ENCODE measurements at places on chromosomes 16 and 17. TPM values are rescaled to one million over a fixed set of nuclear protein-coding genes. Genes with fewer than 3 reads are reported as not detected.
A peak's percentile ranks its signal among the peaks of the same experiment; 100 is the strongest.

The CLEC18B gene
- total RNA-seq, result 1.9 TPM

The ABCA8 gene
- total RNA-seq, result not detected

The VMO1 gene
- not detected for total RNA-seq

The RNF166 gene
- 234 TPM for total RNA-seq

The KRT25 gene
- not detected for total RNA-seq

The HSPB9 gene
- total RNA-seq, result not detected

The SOX9 gene
- total RNA-seq, result not detected

DNA sequence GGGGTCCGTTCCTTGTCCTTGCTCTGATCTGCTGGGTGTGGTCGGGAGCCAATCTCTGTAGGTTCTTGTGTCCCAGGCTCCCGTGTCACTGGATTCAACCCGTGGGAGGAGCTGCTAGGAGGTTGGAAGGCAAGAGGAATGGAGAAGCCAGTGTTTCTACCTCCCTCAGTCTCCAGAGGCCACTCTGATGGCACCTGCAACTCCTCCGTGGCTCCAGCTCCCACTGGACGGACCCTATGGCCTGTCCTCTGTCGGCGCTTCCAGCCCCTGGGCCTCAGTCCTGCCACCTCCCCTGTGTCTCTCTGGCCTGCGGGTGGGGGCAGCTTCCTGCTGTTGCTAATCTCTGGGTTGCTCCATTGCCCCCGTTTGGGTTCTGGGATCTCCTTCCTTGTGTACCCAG is 71.1 kb downstream of the CMIP start:
- H3K36me3 ChIP-seq, result peaks cover 6% of the 10 kb centered on the region
- H3K27ac ChIP-seq, result no peak overlapping the region
- no peak for DNase-seq
- H3K4me3 ChIP-seq, result no peak overlapping the region
- no peaks in the 10 kb centered on the region for H3K27me3 ChIP-seq

DNA sequence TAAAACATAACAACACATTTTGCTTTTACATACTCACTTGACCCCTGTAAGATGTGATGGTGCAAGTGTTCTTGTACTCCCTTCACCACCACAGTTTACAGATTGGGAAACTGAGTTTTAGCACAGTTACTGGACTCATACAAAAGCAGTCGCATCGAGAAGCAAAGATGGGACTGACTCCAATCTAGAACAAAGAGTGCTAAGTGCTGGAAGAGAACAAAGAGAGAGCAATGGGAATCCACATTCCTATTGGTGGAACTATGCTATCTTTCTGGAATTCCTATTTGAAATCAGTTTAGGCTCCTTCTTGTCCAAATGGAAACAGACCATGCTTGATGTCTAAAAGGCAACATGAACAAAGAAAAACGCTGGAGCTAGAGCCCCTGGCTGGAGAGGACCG is 9.1 kb downstream of the TOM1L2 start:
- no peaks in the 10 kb centered on the region for H3K27me3 ChIP-seq
- H3K4me1 ChIP-seq, result peaks cover 77% of the 10 kb centered on the region
- no peak overlapping the region for H3K27ac ChIP-seq
- DNase-seq, result no peak
- peaks cover 17% of the 10 kb centered on the region for H3K36me3 ChIP-seq
- no peak overlapping the region for H3K4me3 ChIP-seq

DNA sequence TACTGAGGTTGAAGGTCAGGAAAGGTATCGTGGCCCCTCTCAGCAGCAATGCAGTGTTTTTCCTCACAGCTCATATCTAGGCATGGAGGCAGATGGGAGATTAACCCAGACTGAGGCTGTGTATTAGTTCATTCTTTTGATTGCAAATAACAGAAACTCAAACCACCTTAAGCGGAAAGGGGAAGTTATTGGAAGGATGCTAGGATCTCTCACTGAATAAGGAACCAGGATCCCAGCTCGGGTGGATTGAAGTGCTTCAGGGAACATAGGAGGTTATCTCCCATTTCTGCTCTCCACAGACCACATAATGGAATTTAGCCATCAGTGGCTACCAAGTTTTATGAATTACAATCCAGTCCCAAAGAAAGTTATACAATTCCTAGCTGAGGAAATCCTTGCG is 8.2 kb downstream of the ZNF689 start:
- DNase-seq, result no peak
- no peak overlapping the region for H3K4me3 ChIP-seq
- no peaks in the 10 kb centered on the region for H3K27me3 ChIP-seq
- peaks cover 13% of the 10 kb centered on the region for H3K4me1 ChIP-seq
- no peak overlapping the region for H3K27ac ChIP-seq

GRCh38 chr17:62675701-62676100 is 48.2 kb downstream of the MRC2 start:
- H3K27ac ChIP-seq, result no peak overlapping the region
- H3K36me3 ChIP-seq, result no peaks in the 10 kb centered on the region

DNA sequence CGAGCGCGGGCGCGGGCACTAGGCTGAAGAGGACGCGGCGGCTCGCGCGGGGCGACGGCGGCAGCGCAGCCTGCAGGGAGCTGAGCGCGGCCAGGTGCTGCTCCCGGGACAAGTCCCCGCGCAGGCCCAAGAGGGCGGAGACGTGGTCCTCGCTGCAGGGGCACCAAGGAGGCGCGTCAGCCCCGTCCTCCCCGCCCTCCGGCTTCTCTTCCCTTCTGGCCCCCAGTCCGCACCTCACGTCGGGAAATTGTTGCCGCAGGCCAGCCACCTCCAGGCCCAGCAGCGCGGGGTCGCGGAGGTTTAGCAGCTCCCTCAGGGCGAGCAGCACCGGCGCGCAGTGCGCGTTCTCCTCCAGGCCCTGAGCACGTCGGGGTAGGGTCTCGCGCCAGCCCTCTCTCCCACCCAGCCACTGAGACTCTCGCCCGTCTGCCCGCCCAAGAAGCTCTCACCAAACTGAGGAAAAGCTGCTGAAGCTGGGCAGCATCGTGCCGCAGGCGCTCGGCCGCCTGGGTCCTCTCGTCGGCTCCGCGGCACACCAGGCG is 761 bp upstream of the MATCAP1 start:
- DNase-seq, result no peak
- H3K36me3 ChIP-seq, result no peaks in the 10 kb centered on the region
- H3K27me3 ChIP-seq, result peaks cover 7% of the 10 kb centered on the region
- no peak overlapping the region for H3K27ac ChIP-seq
- H3K4me1 ChIP-seq, result peaks cover 19% of the 10 kb centered on the region
- H3K4me3 ChIP-seq, result peak overlapping the region; percentile 79

GRCh38 chr16:88743693-88744576 is 37.6 kb downstream of the CTU2 start:
- peaks cover 9% of the 10 kb centered on the region for H3K36me3 ChIP-seq
- no peaks in the 10 kb centered on the region for H3K27me3 ChIP-seq
- no peak overlapping the region for H3K4me3 ChIP-seq

DNA sequence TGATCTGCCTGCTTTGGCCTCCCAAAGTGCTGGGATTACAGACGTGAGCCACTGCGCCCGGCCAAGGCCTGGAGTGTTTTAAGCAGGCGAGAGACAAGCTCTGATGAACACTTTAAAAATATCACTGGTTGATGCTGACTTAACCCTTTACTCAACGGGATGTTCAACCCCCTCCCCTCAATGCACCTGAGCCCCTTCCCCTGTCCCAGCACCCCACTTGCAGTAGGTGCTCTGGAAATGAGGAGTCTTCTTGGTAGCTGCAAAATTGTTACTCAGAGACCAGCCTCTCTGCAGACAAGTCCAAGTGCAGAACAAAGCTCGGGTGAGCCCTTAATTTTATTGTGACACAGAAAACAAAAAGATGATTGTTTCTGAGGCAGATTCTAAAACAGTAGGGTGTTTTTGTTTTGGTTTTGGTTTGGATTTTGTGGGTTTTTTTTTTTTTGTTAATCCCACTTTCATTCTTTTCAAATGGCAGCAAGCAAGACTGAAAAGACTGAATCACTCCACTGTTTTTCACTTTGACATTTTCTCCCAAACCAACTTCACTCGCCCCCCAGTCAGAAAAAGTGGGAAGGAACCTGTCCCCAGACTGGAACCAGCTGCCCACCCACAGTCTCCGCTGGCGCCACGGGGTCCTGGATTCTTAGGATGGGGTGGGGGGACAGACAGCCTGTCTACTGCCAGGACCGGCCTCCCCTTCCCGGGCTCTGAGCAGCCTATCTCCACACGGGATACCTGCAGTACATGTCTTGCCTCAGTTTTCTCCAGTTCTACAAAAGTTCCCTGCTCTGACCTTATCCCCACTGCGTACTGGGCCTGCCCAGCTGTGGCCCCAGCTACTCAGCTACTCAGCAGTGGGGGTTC is 5.2 kb upstream of the PLLP start:
- no peak overlapping the region for H3K4me3 ChIP-seq
- H3K27ac ChIP-seq, result peak overlapping the region; percentile 77
- DNase-seq, result no peak
- peaks cover 19% of the 10 kb centered on the region for H3K4me1 ChIP-seq

DNA sequence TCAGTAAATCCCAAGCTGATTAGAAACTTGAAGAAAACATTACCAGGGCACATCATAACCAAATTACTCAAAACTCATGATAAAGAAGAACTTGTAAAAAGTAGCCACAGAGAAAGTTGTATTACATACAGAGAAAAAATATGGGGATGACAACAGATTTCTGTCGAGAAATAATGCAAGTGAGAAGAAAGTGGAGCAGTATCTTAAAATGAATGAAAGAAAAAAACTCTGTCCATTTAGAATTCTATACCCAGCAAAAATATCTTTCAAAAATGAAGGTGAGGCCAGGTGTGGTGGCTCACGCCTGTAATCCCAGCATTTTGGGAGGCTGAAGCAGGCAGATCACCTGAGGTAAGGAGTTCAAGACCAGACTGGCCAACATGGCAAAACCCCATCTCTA is 165.9 kb downstream of the PARN start:
- peaks cover 33% of the 10 kb centered on the region for H3K36me3 ChIP-seq
- no peak overlapping the region for H3K4me3 ChIP-seq
- no peaks in the 10 kb centered on the region for H3K27me3 ChIP-seq
- peaks cover 4% of the 10 kb centered on the region for H3K4me1 ChIP-seq
- no peak overlapping the region for H3K27ac ChIP-seq

- DNase-seq, result no peak
- no peak overlapping the region for H3K4me3 ChIP-seq
- peaks cover 3% of the 10 kb centered on the region for H3K4me1 ChIP-seq
- no peak overlapping the region for H3K27ac ChIP-seq
- H3K27me3 ChIP-seq, result peaks cover 17% of the 10 kb centered on the region
- no peaks in the 10 kb centered on the region for H3K36me3 ChIP-seq
These were observed 10.6 kb downstream of the IRX3 start for GRCh38 chr16:54275956-54276355.

- no peaks in the 10 kb centered on the region for H3K4me1 ChIP-seq
- no peak for DNase-seq
- H3K36me3 ChIP-seq, result no peaks in the 10 kb centered on the region
- H3K27ac ChIP-seq, result no peak overlapping the region
- H3K27me3 ChIP-seq, result no peaks in the 10 kb centered on the region
- H3K4me3 ChIP-seq, result no peak overlapping the region
These were observed 450.3 kb upstream of the CDH11 start for GRCh38 chr16:65572156-65572555.

GRCh38 chr17:75642182-75642783 is 9.0 kb downstream of the SMIM5 start:
- H3K4me1 ChIP-seq, result peaks cover 15% of the 10 kb centered on the region
- H3K4me3 ChIP-seq, result no peak overlapping the region
- H3K36me3 ChIP-seq, result no peaks in the 10 kb centered on the region
- H3K27me3 ChIP-seq, result no peaks in the 10 kb centered on the region
- no peak overlapping the region for H3K27ac ChIP-seq

DNA sequence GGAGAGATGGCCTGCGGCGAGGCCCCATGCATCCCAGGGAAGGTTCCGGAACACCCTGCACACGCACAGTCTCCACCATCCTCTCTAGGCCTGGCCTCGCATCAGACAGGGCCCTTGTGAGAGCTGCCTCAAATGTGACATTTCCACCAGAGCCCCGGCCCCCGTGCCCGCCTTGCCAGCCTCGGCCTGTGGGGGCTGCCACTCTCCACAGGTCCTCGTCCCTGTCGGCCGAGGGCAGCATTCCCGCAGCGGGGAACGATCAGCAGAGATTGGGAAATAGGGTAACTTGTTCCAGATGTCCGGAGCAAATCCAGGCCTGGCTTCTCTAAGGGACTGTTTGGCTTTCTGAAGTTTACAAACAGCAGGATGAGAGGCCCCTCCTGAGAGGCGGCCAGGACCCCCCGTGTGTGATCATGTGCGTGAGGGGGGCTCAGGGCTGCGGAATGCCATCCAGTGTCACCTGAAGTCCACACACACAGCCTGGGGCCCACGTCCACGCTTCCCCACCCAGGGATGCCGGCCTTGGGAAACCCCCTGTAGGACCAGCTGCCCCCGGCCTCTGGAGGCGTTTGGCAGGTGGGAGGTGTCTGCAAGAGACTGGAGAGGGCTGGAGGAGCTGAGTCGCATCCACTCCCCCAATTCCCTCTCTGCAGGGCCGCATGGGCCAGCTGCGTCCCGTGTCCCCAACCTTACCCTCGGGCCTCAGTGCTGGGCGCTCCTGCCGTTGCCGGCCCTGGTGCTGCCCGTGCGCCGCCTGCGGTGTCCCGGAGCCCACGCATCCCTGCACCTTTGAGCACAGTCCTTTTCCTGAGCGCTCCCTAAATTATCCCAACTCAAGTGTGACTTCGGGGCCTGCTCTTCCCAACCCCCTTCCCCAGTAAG is 70.4 kb downstream of the ZDHHC7 start:
- no peaks in the 10 kb centered on the region for H3K36me3 ChIP-seq
- no peak overlapping the region for H3K4me3 ChIP-seq
- H3K4me1 ChIP-seq, result no peaks in the 10 kb centered on the region

- H3K4me3 ChIP-seq, result no peak overlapping the region
- no peak for DNase-seq
- H3K27me3 ChIP-seq, result no peaks in the 10 kb centered on the region
- H3K4me1 ChIP-seq, result peaks cover 53% of the 10 kb centered on the region
These were observed 21.2 kb downstream of the SMG6 start for GRCh38 chr17:2282297-2282873.

DNA sequence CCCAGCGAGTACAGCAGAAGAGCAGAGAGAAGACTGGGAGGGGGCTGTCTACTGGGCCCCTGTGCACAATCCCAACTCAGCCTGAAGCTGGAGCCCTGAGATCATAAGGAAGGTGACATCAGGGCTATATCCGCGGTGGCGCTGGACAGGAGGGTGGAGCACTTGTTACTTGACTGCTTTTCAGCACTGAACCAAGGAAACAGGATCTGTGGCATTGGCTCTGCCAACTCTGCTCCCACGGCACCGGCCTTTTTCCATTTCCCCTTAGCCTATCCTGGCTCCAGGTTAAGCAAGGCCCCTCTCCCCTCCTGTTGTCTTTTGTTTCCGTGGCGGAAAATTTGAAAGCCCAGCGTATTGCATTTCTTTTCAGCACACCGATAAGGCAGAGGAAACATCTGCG is 125.0 kb upstream of the IRX3 start:
- no peaks in the 10 kb centered on the region for H3K27me3 ChIP-seq
- no peak for DNase-seq
- no peaks in the 10 kb centered on the region for H3K36me3 ChIP-seq
- no peak overlapping the region for H3K27ac ChIP-seq
- no peak overlapping the region for H3K4me3 ChIP-seq

- peaks cover 6% of the 10 kb centered on the region for H3K36me3 ChIP-seq
- peaks cover 29% of the 10 kb centered on the region for H3K4me1 ChIP-seq
- H3K27me3 ChIP-seq, result peaks cover 4% of the 10 kb centered on the region
- H3K27ac ChIP-seq, result no peak overlapping the region
- DNase-seq, result no peak
These were observed 10.9 kb upstream of the PRKCB start for GRCh38 chr16:23824909-23825308.
